B cell (primary cell): ENCODE measurements at places on chromosomes 2 and 18.

GRCh38 chr2:126913881-126914615 is 15.4 kb downstream of the TEX51 start:
- no peak for DNase-seq

DNA sequence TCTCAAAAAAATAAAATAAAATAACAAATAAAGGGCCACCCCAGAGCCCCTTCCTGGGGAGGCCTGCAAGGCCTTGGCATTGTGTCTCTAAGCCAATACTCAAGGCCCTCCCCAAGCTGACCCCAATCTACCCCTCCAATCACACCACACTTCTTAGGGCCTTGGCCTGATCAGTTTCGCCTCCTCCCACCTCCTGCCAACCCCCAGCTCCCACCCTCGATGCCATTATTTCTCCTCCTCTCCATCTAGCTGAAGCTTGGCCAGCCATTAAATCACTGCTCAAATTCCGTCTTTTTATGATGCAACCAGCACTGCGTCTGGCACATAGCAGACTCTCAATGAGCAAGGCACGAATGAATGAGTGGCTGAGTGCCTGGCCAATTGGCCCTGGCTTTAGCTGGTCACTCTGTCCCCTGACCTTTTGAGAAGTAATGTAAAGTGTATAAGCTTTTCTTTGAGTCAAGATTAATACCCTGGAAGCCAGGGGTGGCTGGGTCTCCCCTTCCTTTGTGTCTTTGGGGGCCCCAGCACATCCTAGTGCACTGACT is 55.9 kb downstream of the SMAD7 start:
- DNase-seq: no peak

- DNase-seq: no peak
Measured at GRCh38 chr2:17160594-17160993, 357.6 kb downstream of the RAD51AP2 start.

DNA sequence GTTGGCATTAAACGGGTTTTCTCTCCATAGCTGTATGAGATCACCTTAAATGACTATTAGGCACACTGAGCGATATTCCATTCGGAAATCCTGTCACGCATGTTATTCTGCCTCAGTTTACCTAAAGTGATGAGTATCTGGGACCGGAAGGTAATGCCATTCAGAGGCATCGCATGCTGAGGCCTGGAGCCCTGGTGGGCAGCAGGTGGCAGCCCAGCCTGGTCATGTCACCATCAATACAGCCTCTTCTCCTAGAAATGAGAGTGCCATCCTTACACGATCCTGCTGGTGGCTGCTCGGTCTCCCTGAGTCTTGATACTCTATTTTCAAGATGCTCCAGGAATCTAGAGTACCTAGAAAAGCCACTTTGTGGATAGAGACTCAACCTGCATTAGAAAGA is 119.8 kb downstream of the EIPR1 start:
- DNase-seq: no peak

DNA sequence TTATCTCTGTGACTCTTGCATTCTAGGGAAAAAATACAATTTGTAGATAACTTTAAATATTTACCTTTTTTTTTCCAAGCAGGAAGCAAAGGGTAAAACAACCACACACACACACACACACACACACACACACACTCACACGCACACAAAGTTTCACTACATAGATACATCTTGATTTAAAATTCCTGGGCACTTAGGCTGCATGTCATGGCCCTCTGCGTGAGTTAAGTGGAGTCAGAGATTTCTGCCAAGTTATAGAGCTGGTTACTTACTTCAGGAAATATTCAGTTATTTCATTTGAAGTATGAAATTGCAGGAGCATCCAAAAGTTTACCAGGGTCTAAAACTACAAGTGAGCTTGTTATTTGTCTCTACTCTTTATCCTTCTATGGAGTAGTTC is 612.0 kb downstream of the IRS1 start:
- DNase-seq: no peak

DNA sequence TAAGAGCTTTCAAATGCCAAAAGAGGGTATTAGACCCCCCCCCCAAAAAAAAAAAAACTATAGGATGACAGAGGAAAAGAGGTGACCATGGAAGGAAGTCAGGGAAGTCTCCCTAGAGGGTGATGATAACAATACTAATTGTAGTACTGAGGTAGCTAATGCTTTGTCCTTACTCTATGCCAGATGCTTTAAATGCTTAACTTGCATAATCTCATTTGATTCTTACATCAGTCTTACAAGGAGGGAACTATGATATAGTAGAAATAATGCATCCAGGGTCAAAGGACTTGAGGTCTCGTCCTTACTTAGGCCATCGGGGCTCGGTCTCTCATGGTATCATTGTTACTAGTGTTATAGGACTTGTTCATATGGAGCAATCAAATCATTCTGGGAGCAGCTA is 9.1 kb downstream of the IDH1 start:
- no peak for DNase-seq

- DNase-seq: no peak
Measured at GRCh38 chr2:27001950-27002349, 30.8 kb upstream of the TMEM214 start.

DNA sequence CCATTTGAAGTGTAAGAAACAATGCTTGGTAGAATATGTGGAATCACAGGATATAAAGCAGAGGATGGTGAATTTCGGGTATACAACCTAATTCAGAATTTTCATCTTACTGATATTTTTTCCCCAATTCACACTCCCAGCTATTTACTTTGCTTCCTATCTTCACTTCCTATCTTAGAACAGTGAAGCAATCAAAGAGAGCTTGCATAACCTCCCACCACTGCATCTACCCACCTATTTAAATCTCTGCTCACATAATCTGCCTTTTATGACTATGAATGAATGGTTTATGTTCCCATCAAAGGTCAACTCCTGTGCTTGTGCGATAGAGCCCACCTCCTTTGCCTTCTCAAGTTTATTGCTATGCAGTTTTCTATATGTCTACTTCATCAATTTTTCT is 3.3 kb downstream of the RMDN2 start:
- DNase-seq: no peak

GRCh38 chr2:68118816-68119215 is 38.9 kb upstream of the PNO1 start:
- no peak for DNase-seq

- no peak for DNase-seq
Measured at GRCh38 chr2:216665242-216665641, 30.1 kb downstream of the IGFBP5 start.

DNA sequence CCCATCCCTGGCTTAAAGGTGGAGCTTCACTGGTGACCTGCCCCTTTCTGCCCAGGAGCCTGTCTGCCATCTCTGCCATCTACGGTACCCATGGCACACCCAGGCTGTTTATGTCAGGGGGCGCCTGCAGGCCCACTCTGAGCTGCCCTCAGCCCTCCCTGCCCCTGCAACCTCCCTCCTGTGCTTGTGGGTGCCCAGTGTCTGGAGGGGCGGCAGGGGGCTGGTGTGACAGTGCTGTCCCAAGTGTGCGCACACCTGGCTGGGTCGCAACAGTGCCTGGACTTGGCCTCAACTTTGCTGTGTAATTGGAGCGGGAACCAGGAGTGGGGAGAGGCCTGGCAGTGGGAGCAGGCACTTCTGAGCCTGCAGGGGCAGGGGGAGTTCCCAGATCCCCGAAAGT is 102.4 kb downstream of the ALMS1 start:
- DNase-seq: no peak

DNA sequence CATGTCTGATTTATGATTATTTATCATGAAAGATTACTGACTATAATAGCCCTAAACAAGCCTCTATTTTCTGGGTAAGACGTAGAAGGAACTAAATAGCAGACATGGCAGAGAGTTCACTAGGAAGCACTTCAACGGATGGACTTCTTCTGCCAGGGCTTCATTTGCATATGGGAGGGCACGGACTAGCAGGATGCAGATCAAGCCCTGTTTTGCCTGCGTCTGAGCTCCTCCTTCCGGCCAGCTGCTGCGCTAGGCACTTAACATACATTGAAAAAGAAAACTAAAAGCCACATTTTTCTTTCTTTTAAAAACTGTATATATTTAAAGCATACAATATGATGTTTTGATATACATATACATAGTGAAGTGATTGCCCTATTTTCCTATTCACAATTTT is 340.0 kb upstream of the MEX3C start:
- no peak for DNase-seq

GRCh38 chr2:130388221-130388907 is 32.5 kb downstream of the PTPN18 start:
- DNase-seq: no peak

DNA sequence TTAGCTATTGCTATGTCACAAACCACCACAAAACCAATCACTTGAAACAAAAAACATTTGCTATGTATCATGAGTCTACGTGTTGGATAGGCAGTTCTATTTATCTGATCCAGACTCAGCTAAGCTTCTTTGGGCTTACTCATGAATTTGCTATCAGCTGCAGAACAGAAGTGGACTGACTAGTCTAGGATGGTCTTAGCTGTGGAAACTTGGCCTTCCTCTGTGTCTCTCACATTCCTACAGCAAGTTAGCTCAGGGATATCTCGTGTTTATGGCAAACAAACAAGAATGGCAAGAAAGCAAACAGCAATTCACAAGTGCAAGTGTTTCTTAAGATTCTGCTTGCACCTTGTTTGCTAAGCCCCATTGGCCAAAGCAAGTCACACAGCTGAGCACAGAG is 288.0 kb upstream of the TNP1 start:
- DNase-seq: no peak

DNA sequence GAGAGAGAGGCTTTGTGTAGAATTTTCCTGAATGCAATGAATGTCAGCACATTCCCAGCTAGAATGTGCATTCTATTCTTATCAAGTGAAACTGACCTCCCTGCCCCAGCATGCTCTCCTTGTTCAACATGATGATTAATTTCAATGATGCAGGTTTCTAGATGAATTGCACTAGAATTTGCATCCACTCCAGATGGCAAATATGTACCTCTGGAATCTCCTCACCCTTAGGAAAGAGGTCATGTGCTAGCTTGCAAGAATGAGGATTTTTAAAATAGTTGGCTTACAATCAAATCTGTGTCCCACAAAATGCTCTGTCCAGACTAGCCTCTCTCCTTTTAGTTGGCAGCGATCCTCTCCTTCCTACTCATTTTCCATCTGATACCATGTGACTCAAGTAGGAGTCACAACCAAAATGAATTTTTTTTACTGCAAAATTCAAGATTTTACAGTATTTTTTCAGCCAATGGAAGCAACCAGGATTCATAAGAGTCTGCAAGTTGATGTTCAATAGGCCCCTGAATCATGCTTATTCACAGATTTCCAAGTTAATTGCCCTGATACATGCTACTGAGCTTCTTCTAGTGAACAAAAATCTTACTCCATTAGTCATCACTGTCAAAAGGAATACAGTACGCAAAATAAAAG is 21.0 kb upstream of the STAT4 start:
- DNase-seq: no peak

DNA sequence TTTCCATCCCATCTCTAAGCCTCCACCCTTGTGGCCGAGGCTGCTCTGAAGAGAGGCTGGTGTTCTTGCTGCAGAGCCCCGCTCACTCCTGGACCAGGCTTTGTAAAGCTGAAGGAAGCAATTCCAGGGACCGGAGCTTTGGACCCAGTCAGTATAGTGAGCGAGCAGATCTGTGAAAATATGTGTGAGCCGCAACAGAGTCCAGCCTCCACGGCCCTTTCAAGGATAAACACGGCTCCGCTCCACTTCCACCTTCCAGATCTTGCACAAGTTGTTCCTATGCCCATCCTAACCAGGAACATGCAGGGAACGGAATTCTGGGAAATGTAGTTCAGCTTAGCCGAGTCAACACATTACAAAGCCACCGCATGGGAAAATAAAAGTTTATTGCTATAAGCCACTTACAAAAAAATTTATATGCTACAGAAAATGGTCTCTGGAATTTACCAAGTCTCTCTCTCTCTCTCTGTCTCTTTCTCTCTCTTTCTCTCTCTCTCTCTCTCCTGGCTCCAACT is 151.7 kb upstream of the ZNF521 start:
- no peak for DNase-seq
